ENCODE measurements at places on chromosomes 6 and 20.

GRCh38 chr6:74091136-74091793 is 395.3 kb downstream of the CD109 start:
- DNase-seq: peak; percentile 24

DNA sequence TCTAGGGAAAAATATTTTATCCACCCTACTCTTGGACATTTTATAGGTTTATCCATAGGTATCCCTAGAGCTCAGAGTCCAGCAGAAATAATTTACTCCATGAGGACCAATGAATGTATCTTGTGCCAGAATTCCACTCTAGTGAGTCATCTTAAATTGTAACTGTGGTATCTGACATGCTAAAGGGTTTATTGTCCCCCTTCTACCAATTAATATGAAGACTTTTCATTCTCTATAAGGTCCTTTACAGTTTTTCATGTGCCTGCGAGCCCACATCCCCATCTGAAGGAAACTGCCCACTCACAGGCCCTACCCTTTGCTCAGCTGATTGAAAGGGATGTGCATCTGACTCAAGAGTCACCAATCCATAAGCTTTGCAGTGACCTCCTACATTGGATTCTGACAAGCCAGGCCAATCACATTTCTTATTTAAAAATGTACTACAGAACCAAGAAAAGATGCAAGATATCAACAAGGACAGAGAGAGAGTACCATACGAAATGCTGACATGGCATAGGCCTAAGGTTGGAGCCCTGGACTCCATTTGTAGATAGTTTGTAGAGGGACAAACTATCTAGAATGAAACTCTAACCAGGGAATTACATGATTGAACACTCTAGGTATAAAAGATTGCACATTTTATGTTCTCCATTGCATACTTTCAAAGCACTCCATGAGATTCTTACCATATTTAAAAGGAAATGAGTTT is 93.4 kb upstream of the DEFB112 start:
- no peak for DNase-seq

GRCh38 chr6:34146021-34146782 is at the start of gene GRM4:
Gene GRM4, minus strand, starts transcription at chr6:34146087. Its CDS starts 12,591 bp downstream, at chr6:34133496.
- no peak for DNase-seq

DNA sequence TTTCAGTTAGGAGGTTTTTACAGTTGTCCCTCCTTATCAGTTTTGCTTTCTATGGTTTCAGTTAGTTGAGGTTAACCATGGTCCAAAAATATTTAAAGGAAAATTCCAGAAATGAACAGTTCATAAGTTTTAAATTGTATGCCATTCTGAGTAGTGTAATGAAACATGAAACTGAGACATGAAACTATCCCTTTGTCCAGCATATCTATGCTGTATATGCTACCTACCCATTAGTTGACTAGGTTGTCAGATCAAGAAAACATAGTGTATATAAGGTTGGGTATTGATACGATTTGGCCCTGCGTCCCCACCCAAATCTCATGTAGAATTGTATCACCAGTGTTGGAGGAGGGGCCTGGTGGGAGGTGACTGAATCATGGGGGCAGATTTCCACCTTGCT is 39.1 kb downstream of the VGLL2 start:
- no peak for DNase-seq

GRCh38 chr20:31908016-31908415 is 37.6 kb downstream of the TTLL9 start:
- no peak for DNase-seq

GRCh38 chr6:22466665-22467245 is 102.6 kb upstream of the HDGFL1 start:
- DNase-seq: no peak

GRCh38 chr6:11343963-11344723 is 111.7 kb upstream of the NEDD9 start:
- DNase-seq: no peak

- DNase-seq: no peak
Observed at GRCh38 chr6:11042750-11043377, 1.2 kb downstream of the ELOVL2 start.

All from activated CD4-positive, alpha-beta T cell treated with anti-CD3 and anti-CD28 coated beads, Interleukin-2, amount 50 U/mL, for 16 hours (primary cell).